ENCODE measurements at places on chromosomes 1 and 21.

DNA sequence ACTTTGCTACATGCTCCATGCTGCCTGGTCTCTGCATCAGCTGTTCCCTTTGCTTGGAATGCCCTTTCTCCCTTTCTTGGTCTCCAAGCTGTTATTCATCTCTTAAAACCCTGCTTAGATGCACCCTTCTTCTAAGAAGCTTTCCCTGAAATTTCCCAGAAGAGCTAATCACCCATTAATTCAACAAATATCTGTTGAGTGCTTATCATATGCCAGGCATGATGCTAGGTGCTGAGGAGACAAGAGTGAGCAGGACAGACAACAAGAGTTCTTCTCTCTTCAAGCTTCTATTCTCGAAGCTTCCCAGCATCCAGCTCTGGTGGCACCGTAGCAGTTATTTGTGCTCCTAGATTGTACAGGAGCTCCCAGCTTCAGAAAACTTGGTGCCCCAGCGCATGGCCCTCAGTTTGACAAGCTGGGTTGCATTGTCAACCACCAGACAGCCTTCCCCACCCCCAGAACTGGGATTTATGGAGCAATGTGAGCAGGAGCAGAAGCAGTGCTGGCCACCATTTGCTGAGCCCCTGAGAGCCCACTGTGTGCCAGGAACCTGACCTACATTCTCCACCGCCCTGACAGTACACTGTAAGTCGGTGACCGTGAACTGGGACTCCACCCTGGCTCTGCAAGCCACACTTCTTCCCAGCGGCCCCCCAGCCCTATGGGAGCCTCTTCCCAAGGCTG, 68.0 kb upstream of the ACOT11 start:
- DNase-seq = peak; percentile 60

GRCh38 chr21:34948157-34948556, 100.9 kb downstream of the RUNX1 start:
- DNase-seq = no peak

GRCh38 chr1:10161541-10162290, 48.7 kb upstream of the KIF1B start:
- DNase-seq = no peak

- DNase-seq = no peak
Observed at GRCh38 chr1:244060117-244060516, 9.0 kb downstream of the ZBTB18 start.

GRCh38 chr1:165695031-165695430, 3.3 kb downstream of the ALDH9A1 start:
- DNase-seq = no peak

GRCh38 chr1:162275622-162276175, 101.0 kb downstream of the SPATA46 start:
- no peak for DNase-seq

- no peak for DNase-seq
Observed at GRCh38 chr1:228392111-228392936, 14.3 kb downstream of the TRIM11 start.

DNA sequence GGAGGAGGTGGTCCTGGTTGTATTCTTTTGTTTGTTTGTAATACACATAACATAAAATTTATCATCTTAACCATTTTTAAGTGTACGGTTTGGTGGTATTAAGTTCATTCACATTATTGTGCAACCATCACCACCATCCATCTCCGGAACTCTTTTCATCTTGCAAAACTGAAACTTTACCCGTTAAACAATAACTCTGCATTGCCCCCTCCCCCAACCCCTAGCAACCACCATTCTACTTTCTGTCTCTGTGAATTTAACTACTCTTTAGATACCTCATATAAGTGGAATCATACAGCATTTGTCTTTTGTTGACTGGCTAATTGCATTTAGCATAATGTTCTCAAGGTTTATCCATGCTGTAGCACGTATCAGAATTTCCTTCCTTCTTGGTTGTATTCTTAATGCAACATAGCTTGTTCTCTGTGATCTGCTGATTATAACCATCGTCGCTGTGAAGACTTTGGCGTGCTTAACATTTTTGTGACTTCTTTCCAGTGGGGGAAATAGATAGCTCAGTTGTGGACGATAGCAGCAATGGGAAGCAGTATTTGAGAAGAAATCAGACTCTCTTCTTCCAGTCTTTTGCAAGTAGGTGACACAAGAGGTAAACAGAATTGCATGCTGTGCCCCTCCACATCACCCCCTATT, 117.5 kb upstream of the HOOK1 start:
- DNase-seq = no peak

GRCh38 chr1:96090134-96090533, 631.5 kb upstream of the PTBP2 start:
- no peak for DNase-seq

Measured in retina (tissue), 1 donor.